ENCODE measurements at places on chromosomes 4 and X.
A peak's percentile ranks its signal among the peaks of the same experiment; 100 is the strongest.

DNA sequence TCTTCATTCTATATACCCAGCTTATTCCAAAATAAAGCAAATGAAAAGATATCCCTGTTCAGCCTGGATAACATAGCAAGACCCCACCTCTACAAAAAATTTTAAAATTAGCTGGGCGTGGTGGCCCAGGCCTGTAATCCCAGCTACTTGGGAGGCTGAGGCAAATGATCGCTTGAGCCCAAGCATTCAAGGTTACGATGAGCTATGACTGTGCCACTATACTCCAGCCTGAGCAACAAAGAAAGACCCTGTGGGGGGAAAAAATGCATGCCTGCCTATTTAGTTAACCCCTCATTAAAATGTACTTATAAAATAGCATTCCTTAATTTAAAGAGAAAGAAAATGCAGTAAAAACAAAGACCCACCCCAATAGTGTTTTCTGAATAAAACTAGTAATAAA, 9.3 kb downstream of the PRSS12 start:
- no peak for DNase-seq

DNA sequence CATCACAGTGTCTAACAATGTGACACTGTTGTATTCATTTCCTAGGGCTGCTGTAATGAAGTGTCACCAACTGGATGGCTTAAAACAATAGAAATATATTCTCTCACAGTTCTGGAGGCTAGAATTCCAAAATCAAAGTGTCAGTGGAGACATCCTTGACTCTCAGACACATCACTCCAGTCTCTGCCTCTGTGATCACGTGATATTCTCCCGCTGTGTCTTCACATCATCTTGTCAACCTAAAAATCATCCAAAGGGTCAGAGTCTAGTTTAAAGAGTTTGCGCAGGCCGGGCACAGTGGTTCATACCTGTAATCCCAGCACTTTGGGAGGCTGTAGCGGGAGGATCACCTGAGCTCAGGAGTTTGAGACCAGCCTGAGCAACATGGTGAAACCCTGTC, 36.6 kb upstream of the HPSE start:
- no peak for DNase-seq

GRCh38 chrX:133574716-133575115, 159.4 kb upstream of the GPC4 start:
- DNase-seq: no peak

- DNase-seq: peak; percentile 44
Observed at GRCh38 chr4:6633091-6633906, 7.2 kb upstream of the MRFAP1 start.

DNA sequence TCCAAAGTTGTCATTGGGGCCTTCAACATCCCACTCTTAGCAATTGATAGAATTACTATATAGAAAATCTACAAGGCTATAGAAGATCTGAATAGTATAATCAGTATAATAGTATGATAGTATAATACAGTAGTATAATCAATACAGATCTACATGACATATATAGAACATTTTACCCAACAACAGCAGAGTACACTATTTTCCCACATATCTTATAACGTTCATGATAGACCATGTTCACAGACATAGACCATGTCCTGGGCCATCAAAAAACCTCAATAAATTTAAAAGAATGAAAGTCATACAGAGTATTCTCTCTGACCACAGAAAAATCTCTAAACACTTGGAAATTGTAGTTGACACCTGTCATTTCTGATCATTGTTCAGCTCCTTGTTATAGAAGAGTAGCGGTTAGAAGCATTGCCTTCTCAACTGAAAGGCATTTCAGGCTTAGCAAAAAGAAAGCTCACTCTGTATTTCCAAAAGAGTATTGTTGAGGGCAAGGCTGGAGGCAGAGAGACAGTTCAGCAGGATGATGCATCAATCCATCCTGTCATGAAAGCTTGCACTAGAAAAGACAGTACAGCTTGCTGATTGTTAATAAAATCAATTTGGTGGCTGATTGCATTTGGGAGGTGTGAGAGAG, 38.8 kb upstream of the ARMCX5 start:
- no peak for DNase-seq

- DNase-seq: peak; percentile 65
Observed at GRCh38 chr4:175705407-175705806, 106.7 kb downstream of the GPM6A start.

DNA sequence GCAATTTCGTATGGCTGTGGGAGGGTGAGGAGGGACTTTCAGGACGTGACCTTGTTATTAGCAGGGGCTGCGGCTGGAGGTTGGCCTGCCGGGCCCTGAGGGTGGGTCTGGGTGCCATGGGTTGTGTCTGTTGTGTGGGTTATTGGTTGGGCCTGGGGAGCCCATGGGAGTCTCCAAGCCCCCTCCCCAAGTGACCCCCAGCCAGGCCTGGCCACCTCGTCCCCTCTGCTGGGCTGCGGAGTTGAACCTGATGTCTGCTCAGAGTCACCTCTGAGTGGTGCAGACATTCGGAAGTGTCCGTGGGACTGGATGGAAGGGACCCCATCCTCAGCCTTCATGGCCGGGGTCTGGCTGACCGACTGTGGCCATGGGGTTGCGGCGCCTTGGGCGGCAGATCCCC, 67.7 kb downstream of the TRMT44 start:
- no peak for DNase-seq

DNA sequence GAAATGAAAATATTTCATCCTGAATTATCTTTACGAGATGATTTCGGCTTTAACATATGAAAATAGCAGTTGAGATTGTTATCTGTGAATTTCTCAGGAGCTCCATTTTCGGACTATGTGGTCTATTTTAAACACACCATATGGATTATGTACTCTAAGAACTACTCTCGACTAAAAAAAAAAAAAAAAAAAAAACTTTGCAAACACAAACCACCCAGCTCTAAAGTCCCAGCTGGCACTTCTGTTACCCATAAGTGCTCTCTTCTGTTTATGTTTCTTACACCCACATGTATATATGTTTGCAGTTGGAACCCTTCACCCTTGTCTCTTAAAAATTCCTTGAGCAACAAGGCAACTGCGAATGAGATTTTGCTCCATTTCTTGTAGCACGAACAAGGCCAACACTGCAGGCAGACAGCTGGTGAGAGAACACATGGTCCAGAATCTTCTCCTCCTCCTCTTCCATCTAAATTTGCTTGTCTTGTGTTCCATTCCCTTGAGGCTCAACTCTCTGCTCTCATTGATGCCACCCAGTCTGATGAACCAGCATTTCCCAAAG, 172.7 kb upstream of the HCCS start:
- peak; percentile 14 for DNase-seq

- peak; percentile 49 for DNase-seq
Observed at GRCh38 chr4:76830964-76831703, 66.8 kb downstream of the SOWAHB start.

- DNase-seq: no peak
Observed at GRCh38 chr4:78691334-78691754, 84.8 kb upstream of the BMP2K start.

DNA sequence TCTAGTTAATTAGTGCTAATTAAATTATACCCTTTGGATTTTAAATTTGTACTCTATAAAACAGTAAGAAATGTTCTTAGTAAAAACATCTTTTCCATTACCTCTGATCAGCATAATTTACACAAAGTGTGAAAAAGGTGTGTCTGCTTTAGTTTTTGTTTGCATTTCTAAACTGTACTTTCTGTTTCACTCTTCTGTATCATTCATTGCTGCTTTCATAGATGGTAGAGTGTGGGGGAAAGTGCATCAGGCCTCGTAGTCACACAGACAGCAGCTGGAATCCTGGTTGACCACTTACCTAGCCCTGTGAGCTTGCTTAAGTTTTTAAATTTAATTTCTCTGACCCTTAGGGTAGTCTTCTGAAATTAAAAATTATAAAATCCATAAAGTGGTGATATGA, 275.4 kb upstream of the PITX2 start:
- DNase-seq: no peak

DNA sequence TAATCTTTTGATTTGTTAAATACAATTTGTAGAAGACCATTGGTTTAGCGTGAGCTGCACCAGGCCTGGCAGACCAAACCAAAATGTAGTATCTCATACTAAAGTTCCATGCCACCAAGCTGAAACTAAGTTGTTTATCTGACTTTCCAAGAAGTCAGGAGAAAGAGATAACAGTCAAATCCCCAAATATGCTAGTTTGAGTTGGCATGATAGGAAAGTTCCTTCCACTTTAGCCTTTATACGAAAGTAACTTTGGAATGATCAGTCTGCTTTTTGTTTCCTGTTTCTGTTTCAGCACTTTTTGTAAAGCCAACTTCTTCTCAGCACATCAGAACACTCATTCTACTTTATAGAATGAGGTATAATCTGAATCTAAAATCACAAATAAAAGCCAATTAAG, 449.2 kb downstream of the GRXCR1 start:
- no peak for DNase-seq

DNA sequence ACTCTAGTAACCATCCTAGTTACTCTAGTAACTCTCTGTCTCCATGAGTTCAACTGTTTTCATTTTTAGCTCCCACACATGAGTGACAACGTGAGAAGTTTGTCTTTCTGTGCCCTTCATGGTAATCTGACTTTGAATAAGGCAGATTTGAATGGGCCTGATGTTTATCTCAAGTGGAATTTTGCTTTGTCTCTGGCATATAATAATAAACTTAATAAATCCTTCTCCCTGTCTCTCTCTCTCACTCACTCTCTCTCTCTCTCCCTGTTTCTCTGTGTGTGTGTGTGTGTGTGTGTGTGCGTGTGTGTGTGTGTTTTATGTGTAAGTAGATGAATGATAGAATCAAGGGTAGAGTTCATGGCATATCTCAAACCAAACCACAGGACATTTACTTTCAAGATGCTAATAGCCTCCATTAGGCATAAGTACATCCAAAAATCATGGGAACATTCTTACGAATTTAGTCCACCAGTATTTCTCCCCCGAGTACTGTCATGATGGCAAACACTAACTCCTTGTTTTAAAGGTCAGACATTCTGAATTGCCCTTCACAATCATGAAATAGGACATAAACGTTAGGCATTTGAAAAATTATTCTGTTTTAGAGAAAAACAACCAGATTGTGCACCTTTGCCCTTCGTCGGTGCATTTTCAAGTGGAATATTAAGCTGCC, 193.1 kb downstream of the SPATA18 start:
- no peak for DNase-seq

GRCh38 chr4:185016101-185016940, 2.0 kb upstream of the HELT start:
- no peak for DNase-seq

GRCh38 chrX:11580789-11581188, 84.9 kb downstream of the ARHGAP6 start:
- DNase-seq: no peak

- DNase-seq: peak; percentile 5
Observed at GRCh38 chrX:55342533-55343501, 78.1 kb upstream of the PAGE3 start.

GRCh38 chr4:164512124-164512523, 241.8 kb upstream of the SMIM31 start:
- DNase-seq: no peak

DNA sequence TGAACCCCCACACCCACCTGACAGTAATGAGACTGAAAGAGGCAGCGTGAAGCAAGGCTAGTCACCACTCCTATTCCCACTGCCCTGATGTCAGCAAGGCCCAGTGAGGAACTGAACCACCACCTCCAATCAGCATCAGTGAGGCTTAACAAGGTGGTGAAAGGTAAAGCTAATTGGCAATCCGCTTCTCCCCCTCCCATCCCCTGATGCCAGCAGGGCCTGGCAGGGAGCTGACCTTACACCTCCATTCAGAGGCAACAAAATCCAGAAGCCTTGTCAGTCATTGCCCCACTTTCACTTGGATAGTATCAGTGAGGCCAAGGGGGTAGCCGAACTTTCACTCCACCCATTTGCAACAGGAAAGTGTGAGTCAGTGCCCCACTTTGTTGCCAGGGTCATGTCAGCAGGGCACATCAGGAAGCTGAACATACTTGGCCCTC, 60.8 kb downstream of the AWAT2 start:
- DNase-seq: no peak

GRCh38 chrX:145848448-145848847, 30.8 kb downstream of the SLITRK2 start:
- peak; percentile 4 for DNase-seq

- DNase-seq: no peak
Observed at GRCh38 chr4:2865196-2865780, 21.6 kb downstream of the ADD1 start.

DNA sequence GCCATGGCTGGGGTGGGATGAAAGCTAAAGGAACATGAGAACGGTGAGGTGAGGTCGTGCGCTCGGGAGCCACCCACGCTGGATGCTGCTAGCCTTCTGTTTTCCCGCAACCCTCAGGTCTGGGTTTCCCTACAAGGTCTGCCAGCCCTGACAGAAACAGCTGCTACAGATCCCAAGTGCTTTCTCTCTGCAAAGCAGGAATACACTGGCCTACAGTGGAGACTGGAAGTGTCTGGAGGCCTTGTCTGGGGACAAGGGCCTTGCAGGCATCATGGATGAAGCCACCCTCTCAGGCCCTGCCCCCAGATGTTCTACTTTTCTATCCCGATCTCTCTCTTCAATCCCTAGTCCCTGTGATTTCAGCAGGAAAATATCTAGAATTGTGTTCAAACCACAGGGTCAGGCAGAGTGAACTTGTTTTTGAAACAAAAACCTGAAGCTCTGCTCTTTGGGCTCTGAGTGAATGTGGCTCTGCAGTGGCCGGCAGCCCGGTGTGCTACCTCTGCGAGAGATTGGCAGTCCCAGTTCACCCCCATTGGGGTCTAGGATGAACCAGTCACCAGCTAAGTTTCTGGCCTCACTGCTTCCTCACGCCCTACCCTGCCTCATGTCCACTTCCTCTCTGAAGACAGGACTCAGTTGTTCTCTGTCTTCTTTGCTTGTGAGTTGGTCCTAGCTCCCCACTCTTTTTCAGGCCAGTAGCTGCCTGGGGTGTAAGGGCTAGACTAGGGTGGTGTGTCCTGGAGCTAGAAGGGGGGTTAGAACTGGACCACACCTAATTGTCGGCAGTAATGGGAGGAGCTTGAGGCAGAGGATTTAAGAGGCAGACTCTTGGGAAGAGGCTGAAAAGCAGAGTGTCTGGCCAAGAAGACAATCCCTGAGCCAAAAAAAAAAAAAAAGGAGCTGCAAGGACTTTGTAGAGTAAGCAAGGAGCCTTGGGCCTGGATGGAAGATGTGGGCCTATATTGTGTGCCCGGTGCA, 89.6 kb downstream of the RTL5 start:
- DNase-seq: peak; percentile 66

GRCh38 chrX:74788545-74789086, 136.6 kb downstream of the NEXMIF start:
- no peak for DNase-seq

- DNase-seq: no peak
Observed at GRCh38 chr4:36211084-36211483, 33.2 kb downstream of the ARAP2 start.

DNA sequence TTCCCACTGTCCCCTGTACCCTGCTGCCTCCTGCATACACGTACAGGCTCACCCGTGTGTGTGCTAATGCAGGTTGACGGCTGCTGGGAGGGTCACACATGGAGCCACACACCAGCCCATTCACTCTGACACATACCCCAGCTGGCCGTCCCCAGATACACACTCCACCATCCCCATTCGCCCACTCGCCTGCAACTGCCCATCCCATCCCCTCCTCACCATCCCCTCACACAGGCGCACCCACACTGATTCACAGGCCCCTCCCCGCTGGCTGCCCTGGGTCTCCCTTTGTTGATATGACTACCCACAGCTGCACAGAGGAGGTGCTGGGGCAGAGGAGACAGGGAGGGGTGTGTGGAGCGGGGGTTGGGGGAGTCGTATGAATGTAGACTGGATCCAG, 25.7 kb downstream of the PJA1 start:
- no peak for DNase-seq

GRCh38 chr4:162866565-162866964, 300.1 kb downstream of the NAF1 start:
- DNase-seq: no peak

GRCh38 chr4:108454227-108454626, 166.1 kb upstream of the RPL34 start:
- no peak for DNase-seq
